ENCODE measurements at places on chromosomes 1 and 21.

GRCh38 chr1:201268604-201269151 is 14.6 kb upstream of the PKP1 start:
- DNase-seq = no peak

DNA sequence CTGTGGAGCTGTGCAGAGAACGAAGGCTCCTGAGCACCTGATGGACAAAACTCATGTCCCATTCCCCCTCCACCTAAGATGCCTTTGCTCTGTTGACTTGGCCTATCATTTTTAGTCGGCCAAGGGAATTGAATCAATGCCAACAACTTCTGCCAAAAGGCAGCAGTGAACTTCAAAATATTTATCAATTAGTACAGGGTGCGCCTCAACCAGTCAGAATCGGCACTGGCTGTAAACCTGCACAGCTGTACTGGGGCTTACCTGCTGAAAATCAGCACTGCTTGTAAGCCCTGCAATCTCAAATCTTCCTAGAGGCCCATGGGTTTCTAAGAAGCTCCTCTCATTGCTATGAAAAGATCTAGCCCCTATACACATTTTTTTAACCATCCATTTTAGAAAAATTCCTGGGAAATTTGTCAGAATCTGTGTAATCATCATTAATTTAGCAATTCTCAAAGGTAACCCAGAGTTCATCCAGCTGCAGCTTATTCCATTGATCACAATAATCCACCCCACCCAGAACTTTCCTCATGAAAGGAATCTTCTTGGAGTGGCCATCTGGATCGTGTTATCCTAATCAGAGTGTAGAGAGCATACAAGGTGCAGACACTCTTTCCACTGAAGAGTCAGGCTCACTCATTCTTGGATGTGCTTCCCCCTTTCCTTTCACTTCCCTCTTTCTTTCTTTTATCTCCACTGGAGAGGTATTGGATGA is 40.2 kb downstream of the ADAMTS1 start:
- DNase-seq = no peak

DNA sequence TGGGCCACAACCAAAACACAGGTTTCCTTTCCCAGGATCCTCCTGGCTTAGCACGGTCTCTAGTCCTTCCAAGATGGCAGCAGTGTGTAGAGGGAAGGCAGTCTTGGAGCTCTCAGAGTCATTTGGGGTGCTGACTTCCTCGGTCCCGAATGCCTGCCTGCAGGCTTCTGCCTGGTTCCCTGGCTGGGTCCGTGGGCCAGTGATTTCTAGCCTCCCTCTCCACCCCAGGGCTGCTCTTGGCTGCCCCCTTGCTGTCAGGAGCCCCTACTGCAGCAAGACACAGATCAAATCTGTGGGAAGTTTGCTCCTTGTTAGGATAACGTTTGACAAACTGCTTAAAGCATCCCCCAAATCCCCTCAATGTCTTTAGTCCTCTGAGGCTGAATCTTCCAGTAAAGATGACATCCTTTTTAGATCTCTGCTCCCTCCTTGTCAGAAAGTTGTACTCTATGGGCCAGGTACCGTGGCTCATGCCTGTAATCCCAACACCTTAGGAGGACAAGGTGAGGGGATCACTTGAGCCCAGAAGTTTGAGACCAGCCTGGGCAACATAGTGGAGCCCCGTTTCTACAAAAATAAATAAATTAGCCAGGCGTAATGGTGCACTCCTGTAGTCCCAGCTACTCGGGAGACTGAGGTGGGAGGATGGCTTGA is 272.5 kb downstream of the RRAGC start:
- DNase-seq = peak; percentile 34

DNA sequence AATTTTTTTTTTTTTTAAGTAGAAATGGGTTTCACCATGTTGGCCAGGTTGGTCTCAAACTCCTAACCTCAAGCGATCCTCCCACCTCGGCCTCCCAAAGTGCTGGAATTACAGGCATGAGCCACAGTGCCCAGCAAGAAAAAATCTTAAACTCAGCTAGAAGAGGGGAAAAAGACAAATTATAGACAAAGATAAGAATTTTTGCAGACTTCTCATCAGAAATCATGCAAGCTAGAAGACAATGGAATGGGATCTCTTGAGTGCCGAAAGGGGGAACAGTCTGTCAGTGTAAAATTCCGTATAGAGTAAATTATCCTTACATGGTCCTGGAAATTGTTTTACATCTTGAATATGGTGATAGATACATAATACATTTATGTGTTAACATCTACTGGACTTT is 294.4 kb downstream of the CAMTA1 start:
- DNase-seq = no peak

Data from stimulated activated CD4-positive, alpha-beta T cell treated with anti-CD3 and anti-CD28 coated beads, Interleukin-1b, Interleukin-23, amount 100 ng/mL, for 1 hour (primary cell).